RPMI8226 (cell line): ENCODE measurements at places on chromosomes 13 and 19.

- DNase-seq, result no peak
These were observed 222.4 kb upstream of the PCDH17 start for GRCh38 chr13:57409121-57409520.

DNA sequence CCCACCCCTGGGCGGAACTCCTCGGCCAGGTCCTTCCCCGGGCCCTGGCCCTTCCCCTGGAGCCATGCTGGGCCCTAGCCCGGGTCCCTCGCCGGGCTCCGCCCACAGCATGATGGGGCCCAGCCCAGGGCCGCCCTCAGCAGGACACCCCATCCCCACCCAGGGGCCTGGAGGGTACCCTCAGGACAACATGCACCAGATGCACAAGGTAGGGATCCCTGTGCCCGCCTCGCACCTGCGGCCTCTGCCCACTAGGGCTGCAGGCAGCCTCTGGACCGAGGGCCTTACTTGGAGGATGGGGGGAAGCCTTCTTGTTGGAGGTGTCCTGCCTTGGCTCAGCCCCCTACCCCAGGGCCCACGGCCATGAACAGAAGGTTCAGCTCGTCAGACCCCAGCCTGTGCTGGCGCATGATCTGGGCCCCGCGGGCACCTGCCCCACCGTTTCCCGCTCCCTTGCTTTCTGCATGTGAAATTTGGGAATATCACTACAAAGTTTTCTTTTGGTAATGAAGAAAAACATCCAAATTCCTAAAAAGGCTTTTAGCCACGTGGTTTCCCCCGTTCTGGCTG is 23.4 kb downstream of the SMARCA4 start:
- DNase-seq, result no peak

DNA sequence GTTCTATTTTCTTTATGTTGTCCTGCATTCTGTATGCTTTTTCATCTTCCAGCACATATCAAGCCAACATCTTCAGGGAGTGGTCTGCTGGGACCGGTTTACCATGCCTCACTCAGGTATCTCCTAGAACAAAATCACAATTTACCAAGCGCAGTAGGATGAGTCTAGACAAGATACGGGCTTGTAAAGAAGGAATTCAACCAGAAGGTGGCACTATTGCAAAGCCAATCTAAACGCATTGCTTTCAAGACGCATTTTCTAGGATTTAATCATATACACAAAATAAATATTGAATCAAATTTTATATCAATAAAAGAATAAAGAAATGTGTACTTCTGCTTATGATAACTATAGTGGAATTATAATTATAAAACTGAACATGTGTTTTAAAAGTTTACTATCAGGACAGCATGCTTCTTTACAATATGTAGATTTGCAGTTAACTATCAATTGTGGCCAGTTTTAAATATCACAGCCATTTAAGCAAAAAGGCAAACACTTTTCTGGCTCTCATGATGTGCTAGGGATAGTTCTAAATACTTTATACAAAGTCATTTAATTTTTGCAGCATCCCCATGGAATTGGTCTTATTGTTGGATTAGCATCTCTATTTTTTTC is 16.1 kb upstream of the TPP2 start:
- DNase-seq, result peak; percentile 66

GRCh38 chr13:99960663-99961311 is 10.8 kb downstream of the ZIC5 start:
- DNase-seq, result no peak

GRCh38 chr19:14139944-14140343 is 3.6 kb upstream of the ASF1B start:
- no peak for DNase-seq

DNA sequence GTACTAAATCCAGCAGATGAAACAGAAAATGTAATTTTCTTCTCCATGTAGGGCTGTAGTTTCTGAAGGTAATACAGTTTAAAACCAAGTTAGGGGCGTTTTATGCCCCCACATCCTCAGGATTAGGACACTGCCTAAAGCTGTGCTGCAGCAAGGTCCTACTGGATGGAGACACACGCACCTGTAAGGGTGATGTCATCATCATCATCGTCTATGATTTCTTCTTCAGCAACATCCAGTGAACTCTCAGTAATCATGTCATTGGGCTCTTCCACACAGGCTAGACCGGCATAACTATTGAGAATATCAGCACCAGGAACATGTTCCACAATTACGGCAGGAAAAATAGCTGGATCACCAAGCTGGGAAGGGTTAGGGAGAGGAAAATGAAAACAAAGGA is 60.5 kb downstream of the ELF1 start:
- no peak for DNase-seq

GRCh38 chr13:28355046-28355821 is 139.7 kb downstream of the FLT1 start:
- DNase-seq, result no peak

DNA sequence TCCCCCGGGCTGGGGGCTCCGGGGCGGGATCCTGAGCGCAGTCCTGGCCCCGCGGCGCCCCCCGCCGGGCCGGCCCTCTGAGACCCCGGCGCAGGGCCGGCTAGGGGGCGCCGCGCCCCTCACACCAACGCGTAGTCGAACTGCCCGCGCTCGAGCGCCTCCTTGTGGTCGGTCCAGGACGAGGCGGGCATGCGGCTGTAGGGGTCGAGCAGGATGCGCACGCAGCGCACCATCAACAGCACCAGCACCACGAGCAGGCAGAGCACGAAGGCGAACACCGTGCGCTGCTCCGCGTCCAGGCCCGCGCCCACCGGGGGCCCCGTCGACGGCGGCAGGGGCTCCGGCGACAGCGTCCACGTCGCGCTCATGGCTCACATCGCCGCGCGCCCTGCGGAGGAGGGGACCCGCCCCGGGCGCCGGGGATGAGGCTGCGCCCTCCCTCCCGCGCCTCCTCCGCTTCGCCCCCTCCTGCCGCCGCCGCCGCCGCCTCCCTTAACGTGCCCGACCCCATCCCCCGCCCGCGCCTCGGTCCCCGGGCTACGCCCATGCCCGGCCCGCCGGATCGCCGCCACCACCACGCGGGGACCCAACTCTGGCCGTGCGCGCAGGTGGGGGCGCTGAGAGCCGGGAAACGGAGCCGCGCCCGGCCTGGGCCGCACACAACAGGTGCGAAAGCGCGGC is 624 bp downstream of the CTXN1 start:
- peak; percentile 84 for DNase-seq

GRCh38 chr13:73057284-73058063 is 1.3 kb upstream of the KLF5 start:
- DNase-seq, result no peak

DNA sequence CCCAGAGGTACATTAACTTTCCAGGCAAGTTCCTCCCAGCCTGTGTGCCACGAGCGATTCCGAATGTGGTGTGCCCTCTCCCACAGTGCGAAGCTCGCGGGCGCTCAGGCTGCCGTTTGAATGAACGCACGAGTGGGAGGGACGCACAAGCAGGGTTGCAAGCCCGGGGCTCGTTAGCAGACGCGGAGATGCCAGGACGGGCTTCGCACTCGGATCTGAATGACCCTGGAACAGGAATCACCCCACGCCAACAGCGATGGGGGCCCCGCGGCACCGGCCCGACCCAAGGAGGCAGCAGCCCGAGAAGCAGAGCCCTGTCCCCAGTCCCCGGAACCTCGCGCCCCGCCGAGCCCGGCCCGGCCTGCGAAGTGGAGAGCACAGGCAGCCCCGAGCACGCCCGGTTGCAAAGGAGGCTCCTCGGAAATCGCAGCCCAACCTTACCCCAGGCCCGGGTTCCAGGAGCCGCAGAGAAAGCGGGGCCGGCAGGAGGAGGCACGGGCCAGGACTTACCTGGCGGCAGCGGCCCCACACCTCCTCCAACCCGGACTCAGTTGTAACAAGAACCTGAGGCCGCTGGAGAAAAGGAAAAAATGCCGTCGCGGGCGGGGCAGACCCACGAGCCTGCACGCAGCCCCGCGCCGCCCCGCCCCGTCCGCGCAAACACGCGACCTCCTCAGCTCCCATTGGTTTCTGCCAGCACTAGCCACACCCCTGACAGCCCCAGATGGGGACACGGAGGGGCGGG is at the start of gene SLC25A30:
Gene SLC25A30 (minus strand): TSS at position 584 of the 745 bp plus-strand sequence. CDS start 6,948 bp downstream, outside the sequence.
- peak; percentile 85 for DNase-seq

DNA sequence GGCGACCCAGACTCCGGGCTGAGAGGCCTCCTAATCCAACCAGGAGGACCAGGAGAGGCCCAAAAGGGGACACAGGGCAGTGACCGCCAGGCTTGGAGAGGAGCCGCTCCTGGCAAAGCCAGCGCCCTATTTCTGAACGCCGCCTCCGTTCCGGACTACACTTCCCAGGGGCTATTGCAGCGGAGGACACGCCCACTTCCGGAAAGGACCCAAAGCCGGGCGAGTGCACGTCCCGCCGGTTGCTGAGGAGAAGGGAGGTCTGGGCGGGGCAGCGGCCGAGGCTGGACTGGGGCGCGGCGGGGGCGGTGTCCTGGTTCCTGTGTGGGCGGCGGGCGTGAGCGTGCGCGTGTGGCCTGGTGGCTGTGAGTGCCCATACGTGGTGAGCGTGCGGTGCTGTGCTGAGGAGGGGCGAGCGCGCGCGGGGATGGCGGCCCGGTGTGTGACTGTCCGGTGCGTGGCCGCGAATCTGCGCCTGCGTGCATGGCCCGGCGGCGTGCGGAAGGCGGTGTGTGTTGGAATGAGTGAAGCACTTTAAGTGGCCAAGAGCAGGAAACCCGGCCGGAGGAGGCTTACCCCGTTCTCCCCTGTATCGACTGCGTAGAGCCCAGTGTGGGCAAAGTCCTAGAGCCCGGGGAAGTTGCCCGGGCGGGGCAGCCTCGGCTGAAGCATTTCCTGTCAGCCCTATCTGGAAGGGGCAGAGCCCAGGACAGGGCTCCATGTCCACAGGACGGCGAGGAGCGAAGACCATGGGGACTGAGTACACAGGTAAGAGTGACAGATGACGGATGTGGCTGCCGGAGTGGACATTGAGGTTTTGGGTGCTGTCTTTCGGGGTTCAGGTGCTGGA is at the start of gene ZNF470:
Gene ZNF470 (plus strand): TSS at position 195 of the 847 bp plus-strand sequence. CDS start 2,844 bp downstream, outside the sequence.
- peak; percentile 93 for DNase-seq

DNA sequence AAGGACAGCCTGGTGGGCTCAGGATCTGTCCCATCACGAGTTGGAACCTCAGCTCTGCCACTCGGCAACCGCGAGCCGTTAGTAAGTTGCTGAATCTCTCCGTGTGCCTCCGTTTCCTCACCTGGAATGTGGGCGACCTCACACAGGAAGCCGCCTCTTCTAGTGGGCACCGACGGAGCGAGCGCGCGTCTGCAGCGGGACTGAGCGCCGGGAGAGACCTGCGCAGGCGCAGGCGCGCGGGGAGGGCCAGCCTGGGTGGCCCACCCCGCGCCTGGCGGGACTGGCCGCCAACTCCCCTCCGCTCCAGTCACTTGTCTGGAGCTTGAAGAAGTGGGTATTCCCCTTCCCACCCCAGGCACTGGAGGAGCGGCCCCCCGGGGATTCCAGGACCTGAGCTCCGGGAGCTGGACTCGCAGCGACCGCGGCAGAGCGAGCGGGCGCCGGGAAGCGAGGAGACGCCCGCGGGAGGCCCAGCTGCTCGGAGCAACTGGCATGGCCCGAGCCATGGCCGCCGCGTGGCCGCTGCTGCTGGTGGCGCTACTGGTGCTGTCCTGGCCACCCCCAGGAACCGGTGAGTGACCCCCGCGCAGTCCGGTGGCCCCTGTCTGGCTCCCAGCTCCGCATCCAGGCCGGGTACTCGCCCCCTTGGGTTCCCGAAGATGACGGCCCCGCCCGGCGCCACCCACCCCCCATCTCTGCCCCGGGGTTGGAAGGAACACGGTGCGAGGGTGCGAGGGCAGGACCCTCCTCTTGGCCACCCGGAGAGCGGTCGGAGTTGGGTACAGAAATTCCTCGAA is at the start of gene PVR:
Gene PVR (plus strand): TSS at position 306 of the 797 bp plus-strand sequence. CDS start 187 bp downstream, at position 493.
- DNase-seq, result peak; percentile 50

- DNase-seq, result no peak
These were observed 4.2 kb downstream of the ADGRE5 start for GRCh38 chr19:14385492-14385891.

GRCh38 chr13:30884543-30884942 is 21.5 kb upstream of the MEDAG start:
- no peak for DNase-seq

DNA sequence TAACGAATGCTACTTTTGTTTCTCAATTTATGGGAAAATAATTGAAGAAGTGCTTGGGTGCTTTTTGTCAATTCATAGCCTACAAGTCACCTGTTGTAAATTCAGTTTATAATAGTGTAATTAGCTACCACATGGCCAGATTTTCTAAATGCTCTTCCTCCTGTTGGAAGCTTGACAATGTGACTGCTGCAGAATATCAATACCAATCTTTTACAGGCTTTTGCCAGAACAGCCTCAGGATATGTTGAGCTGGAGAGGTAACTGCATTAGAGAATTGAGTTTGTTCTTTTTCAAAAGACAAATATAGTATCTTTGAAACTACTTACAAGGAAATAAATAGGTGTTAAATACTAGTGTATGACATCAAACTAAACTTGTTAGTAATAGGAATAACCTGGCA is 277.8 kb downstream of the POU4F1 start:
- no peak for DNase-seq

DNA sequence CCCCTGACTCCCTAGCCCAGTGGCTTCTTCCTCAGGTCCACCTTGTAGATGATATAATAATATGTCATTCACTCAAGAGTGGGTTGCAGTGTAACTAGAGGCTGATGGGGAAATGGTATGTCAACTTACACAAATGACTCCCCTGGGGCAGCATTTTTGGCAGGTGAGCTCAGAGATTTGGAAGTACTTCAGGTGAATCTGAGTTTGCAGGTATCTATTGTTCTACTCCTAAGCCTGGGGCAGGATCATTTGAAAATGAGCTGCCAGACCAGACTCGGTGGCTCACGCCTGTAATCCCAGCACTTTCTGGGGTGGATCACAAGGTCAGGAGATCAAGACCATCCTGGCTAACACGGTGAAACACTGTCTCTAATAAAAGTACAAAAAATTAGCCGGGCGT is 11.6 kb upstream of the CNMD start:
- DNase-seq, result no peak

DNA sequence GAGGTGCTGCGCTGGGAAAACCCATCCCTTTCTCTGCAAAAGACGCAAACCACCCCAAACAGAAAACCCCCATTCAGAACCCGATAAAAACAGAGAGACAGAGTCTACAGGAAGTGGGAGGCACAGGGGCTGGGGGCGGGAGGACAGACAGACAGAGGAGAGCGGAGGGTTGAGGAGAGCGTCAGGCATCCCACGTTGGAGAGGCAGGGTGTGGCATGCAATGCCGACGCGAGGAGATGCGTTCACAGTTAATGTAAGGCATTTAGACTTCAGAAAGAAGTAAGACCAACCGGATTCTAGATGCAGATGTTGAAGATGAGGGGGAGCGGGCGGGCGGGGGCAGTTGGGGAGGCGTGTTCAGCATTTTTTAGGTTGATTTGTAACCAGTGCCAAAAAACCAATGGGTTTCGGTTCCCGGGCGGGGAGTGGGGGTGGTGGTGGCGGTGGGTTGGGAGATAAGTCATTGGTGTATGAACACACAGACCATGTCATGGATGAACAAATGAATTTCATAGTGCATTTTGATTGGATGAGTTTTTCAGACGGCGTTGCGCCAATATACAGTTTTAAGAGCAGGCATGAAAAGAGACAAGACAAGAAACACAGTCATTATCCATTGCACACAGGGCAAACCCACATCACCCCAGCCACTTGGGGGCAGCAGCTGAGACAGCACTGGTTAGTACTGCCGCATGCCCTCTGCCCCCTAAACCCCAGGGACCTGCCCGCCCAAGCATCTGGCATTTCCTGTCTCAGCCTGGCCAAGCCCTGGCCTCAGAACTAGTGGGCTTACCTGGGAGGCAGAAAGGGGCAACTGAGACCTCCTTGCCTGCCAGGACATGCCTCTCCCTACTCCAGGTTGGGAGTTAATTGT is 91.3 kb downstream of the IER2 start:
- DNase-seq, result peak; percentile 82
